ENCODE measurements at places on chromosomes 6 and 20. TPM values are rescaled to one million over a fixed set of nuclear protein-coding genes. Genes with fewer than 3 reads are reported as not detected.

DNA sequence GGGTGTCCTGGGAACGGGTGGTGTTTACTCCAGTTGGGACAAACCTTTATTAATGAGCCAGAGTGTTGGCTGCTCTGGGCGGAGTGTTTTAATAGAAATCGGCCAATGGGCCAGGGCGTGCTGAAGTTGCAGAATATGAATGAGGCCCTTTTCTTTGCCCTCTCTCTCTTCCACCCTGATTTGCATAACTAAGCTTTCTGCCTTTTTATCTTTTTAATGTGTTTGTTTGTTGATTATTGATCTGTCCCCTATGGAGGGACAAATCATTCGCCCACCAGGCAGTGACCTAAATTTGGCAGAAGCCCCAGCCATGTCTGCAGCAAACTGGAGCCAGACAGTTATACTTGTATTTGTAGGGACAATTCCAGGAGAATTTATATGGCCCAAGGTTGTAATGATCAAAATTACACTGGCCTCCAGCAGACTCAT lies 420.9 kb downstream of the PREX1 start:
- no peak for DNase-seq

- no peak for DNase-seq
Observed at GRCh38 chr20:31568773-31569162, 36.3 kb upstream of the ID1 start.

GRCh38 chr6:76230711-76231110 lies 158.2 kb upstream of the IMPG1 start:
- no peak for DNase-seq

DNA sequence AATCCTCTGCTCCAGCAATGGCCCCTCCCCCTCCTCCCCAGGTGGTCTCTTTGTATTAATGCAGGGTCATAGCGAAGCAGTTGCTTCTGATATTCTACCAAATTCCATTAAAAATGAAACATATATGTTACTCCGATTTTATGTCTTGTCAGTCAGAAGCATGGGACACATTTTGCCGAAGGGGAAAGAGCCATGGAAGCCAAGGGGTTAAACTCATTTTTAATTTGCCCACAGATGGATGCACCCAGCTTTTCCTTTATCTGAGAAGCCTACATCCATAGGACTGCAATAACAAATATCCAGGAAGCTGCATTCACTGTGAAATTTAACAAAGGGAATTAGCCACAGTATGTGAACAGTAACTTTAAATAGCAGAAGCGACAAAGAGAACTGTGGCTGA lies 688.2 kb downstream of the QKI start:
- DNase-seq = no peak

GRCh38 chr6:121873595-121873994 lies 438.1 kb downstream of the GJA1 start:
- no peak for DNase-seq

- no peak for DNase-seq
Observed at GRCh38 chr6:46305833-46306232, 135.1 kb upstream of the ENPP5 start.

DNA sequence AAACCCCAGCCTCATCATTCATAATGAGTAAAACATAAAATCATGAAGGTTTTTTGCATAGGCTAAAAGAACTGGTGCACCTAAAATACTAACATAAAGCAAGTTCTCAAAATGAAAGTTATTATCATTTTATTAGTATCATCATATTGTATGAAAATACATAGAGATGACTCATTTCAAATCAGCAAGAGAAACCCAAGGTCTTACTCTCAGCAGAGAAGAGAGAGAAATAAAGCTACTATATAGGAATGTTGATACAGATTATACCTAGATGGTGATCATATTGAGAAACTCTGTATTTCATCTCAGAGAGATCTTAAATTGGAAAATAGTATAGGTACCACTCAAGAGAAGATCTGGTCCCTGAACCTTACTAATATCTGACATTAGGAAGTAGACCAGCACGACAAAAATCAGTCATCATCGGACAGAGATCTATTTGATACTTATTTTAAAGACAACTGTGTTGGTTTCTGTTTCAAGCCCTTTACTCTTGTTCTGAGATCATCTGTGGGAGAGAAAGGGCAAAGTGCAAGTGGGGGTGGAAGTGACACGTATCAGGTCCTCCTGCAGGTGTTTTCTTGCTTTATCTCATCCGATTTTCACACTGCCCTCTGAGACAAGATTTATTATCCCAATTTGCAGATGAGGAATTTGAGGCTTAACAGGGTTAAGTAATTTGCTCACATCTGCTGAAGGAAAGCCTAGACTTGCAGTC lies 532.3 kb downstream of the MAFB start:
- DNase-seq = no peak

DNA sequence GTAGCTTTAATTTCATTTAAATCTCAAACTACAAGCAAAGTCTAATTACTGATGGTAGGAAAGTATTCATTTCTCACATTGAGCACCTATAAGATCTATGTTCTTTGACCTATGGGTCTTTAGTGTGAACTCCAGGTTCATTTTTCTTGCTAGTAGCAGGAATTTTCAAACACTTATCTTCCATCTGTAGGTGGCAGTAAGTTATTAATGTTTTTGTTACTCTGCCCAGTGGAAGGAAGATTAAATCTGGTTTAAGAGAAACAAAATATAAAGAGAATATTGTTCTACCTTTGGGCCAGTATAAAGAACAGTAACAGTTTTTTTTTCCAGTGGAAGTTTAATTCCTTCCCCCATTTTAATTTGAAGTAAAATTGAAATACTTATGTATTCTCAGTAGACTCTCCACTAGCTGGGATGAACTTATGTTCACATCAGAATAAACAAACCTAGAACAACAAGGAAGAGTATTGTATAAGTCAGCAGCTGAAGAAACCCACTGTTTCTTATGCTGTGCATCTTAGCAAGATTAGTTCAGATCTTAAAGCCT lies 328.2 kb downstream of the PHF3 start:
- DNase-seq = no peak

GPR6 gene
- not detected for total RNA-seq

CYP21A2 gene
- 0.30 TPM for total RNA-seq

SLC2A10 gene
- 3.1 TPM for total RNA-seq

BTN3A1 gene
- total RNA-seq = 11.2 TPM

SLC44A4 gene
- total RNA-seq = not detected

EMILIN3 gene
- total RNA-seq = 6.6 TPM

CALHM4 gene
- total RNA-seq = not detected

CDSN gene
- not detected for total RNA-seq

POU5F1 gene
- 0.51 TPM for total RNA-seq
